HCT116 (cell line): ENCODE measurements at places on chromosomes 3 and 15. TPM values are rescaled to one million over a fixed set of nuclear protein-coding genes. Genes with fewer than 3 reads are reported as not detected.

The PROS1 gene
- total RNA-seq: 9.6 TPM

The PPIB gene
- 453 TPM for total RNA-seq

The PPP2R3A gene
- total RNA-seq: 6.1 TPM

The LRRC34 gene
- total RNA-seq: not detected

The MINDY4B gene
- total RNA-seq: not detected

The TMIE gene
- total RNA-seq: 0.74 TPM

GRCh38 chr15:44024155-44024554, 170.9 kb downstream of the FRMD5 start:
- no peaks in the 10 kb centered on the region for H3K27me3 ChIP-seq
- H3K4me1 ChIP-seq: no peaks in the 10 kb centered on the region
- no peak overlapping the region for H3K4me3 ChIP-seq
- H3K27ac ChIP-seq: no peak overlapping the region
- no peaks in the 10 kb centered on the region for H3K36me3 ChIP-seq
- no peak for DNase-seq

DNA sequence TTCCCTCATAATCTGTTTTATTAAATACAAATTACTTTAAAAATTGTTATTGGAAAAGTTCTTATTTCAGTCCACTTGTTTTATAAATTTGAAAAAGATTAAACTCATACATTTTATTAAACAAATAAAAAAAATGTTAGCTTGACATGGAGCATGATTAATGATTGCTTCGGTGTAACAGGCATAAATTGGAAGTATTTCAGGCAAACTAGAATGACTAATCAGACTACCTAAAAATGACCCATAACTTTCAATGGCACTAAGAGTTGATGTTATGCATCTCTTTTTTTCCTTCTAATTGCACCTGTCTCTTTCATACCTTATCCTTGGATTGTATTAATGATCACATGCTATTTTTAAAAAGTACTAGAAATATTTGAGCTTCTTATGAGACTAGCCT, 343.3 kb downstream of the ZNF385D start:
- no peaks in the 10 kb centered on the region for H3K4me1 ChIP-seq
- no peaks in the 10 kb centered on the region for H3K27me3 ChIP-seq
- H3K36me3 ChIP-seq: no peaks in the 10 kb centered on the region
- no peak overlapping the region for H3K4me3 ChIP-seq

DNA sequence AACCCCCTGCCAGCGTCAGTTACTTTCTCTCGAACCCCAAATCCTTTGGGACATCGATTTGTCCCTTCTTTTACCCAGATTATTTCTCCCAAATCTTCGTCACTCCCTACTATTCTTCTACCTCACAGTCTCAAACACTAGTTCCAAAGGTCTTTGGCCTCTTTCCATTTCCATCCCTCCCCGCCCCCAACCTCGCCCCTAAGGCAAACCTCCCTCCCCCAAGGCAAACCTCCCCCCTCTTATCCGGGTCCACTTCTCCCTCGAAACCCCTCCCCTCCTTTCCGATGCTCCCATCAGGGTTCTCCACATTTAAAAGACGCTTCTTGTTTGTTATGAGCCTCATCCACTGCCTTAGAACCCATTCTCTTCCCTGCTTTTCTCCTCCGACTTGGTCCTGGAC, 583 bp downstream of the EAF1 start:
- H3K4me3 ChIP-seq: peak overlapping the region; percentile 99
- no peak for DNase-seq
- H3K36me3 ChIP-seq: peaks cover 14% of the 10 kb centered on the region
- peaks cover 16% of the 10 kb centered on the region for H3K4me1 ChIP-seq
- H3K27me3 ChIP-seq: no peaks in the 10 kb centered on the region

GRCh38 chr15:99993262-99993661, 260.0 kb upstream of the LYSMD4 start:
- DNase-seq: no peak
- no peaks in the 10 kb centered on the region for H3K27me3 ChIP-seq
- no peak overlapping the region for H3K27ac ChIP-seq
- no peak overlapping the region for H3K4me3 ChIP-seq
- H3K36me3 ChIP-seq: no peaks in the 10 kb centered on the region

- no peak overlapping the region for H3K4me3 ChIP-seq
- no peaks in the 10 kb centered on the region for H3K27me3 ChIP-seq
- DNase-seq: no peak
- H3K27ac ChIP-seq: no peak overlapping the region
- H3K4me1 ChIP-seq: no peaks in the 10 kb centered on the region
Measured at GRCh38 chr15:57183041-57183440, 193.3 kb upstream of the CGNL1 start.

GRCh38 chr3:97658668-97659285, 105.8 kb upstream of the ARL6 start:
- DNase-seq: peak; percentile 8
- H3K36me3 ChIP-seq: no peaks in the 10 kb centered on the region
- no peak overlapping the region for H3K4me3 ChIP-seq
- H3K27ac ChIP-seq: no peak overlapping the region
- H3K4me1 ChIP-seq: no peaks in the 10 kb centered on the region
- H3K27me3 ChIP-seq: no peaks in the 10 kb centered on the region

GRCh38 chr15:23866832-23867231, 179.7 kb upstream of the NDN start:
- no peaks in the 10 kb centered on the region for H3K36me3 ChIP-seq
- DNase-seq: no peak
- no peak overlapping the region for H3K27ac ChIP-seq
- no peak overlapping the region for H3K4me3 ChIP-seq

- no peaks in the 10 kb centered on the region for H3K27me3 ChIP-seq
- no peak for DNase-seq
- H3K27ac ChIP-seq: no peak overlapping the region
- H3K4me3 ChIP-seq: no peak overlapping the region
Measured at GRCh38 chr3:187011915-187012314, 81.6 kb downstream of the ST6GAL1 start.

GRCh38 chr3:158765518-158766205, 33.4 kb upstream of the RARRES1 start:
- H3K4me1 ChIP-seq: peaks cover 3% of the 10 kb centered on the region; the same call in 1 of the 2 replicates
- H3K27me3 ChIP-seq: no peaks in the 10 kb centered on the region
- H3K27ac ChIP-seq: no peak overlapping the region
- H3K36me3 ChIP-seq: no peaks in the 10 kb centered on the region
- no peak for DNase-seq

DNA sequence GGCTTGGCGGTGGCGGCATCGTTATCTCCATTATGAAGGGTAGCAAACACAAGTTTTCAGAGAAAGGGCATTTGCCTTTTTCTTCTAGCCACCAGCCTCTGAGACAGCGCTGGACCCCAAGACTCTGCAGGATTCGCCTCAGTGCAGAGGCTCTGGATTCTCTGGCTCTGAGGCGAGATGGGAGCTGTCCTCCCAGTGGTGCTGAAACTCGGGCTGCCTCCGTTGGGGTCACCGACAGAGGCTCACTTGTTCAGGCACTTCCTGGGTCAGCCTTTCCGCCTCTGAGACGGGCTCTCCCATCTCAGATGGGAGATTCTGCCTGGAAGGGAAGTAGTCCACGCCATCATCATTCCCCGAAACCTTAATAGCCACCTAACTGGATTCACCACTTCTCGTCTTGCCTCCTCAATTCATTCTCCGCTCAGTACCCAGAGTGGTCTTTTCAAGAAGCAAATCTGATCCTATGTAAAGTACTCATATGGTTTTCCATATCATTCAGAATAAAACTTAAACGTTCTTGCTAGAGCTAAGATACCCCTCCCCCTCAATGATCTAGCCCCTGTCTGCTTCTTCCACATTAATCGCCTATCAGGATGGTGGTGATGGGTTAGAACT, 76.9 kb downstream of the RHCG start:
- no peak overlapping the region for H3K4me3 ChIP-seq
- H3K27ac ChIP-seq: no peak overlapping the region
- H3K36me3 ChIP-seq: no peaks in the 10 kb centered on the region
- H3K27me3 ChIP-seq: 0 out of 2 replicates have a peak, but pooled peaks cover 4% of the 10 kb centered on the region
- DNase-seq: no peak

DNA sequence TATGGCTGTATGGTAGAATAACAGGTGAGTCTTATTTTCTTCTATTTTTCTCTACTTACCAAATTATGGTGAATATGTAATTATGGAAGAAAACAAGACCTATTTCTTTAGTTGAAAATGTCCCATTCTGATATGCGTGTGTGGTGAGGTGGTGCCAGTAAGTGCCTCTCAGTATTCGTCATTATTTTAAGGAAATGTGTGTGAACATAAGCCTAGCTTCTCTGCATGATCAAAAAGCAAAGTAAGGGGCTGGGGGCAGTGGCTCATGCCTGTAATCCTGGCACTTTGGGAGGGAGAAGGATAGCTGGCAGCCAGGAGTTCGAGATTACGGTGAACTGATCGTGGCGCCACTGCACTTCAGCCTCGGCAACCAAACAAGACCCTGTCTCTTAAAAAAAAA, 26.0 kb downstream of the LARS2 start:
- H3K4me1 ChIP-seq: no peaks in the 10 kb centered on the region
- H3K27me3 ChIP-seq: no peaks in the 10 kb centered on the region
- DNase-seq: no peak
- no peaks in the 10 kb centered on the region for H3K36me3 ChIP-seq

- peaks cover 5% of the 10 kb centered on the region; the same call in 1 of the 2 replicates for H3K27me3 ChIP-seq
- H3K27ac ChIP-seq: no peak overlapping the region
- no peaks in the 10 kb centered on the region for H3K36me3 ChIP-seq
- no peak overlapping the region for H3K4me3 ChIP-seq
Measured at GRCh38 chr15:93384886-93385285, 295.9 kb upstream of the RGMA start.

- H3K4me1 ChIP-seq: no peaks in the 10 kb centered on the region
- no peak overlapping the region for H3K4me3 ChIP-seq
- H3K27me3 ChIP-seq: peaks cover 25% of the 10 kb centered on the region; the same call in 1 of the 2 replicates
- no peak overlapping the region for H3K27ac ChIP-seq
- no peaks in the 10 kb centered on the region for H3K36me3 ChIP-seq
Measured at GRCh38 chr15:69141286-69141701, 19.1 kb upstream of the GLCE start.

GRCh38 chr15:28124841-28125240, 25.7 kb upstream of the OCA2 start:
- DNase-seq: no peak
- no peak overlapping the region for H3K4me3 ChIP-seq
- H3K4me1 ChIP-seq: no peaks in the 10 kb centered on the region
- H3K27me3 ChIP-seq: no peaks in the 10 kb centered on the region
- no peak overlapping the region for H3K27ac ChIP-seq

- H3K27ac ChIP-seq: no peak overlapping the region
- peaks cover 8% of the 10 kb centered on the region; the same call in 1 of the 2 replicates for H3K4me1 ChIP-seq
- no peaks in the 10 kb centered on the region for H3K27me3 ChIP-seq
- H3K4me3 ChIP-seq: no peak overlapping the region
- no peaks in the 10 kb centered on the region for H3K36me3 ChIP-seq
Measured at GRCh38 chr3:189143321-189143720, 28.4 kb upstream of the TPRG1 start.

GRCh38 chr3:39361252-39361927, 21.8 kb upstream of the SLC25A38 start:
- peaks cover 37% of the 10 kb centered on the region for H3K27me3 ChIP-seq
- no peak overlapping the region for H3K27ac ChIP-seq
- no peaks in the 10 kb centered on the region for H3K4me1 ChIP-seq
- DNase-seq: no peak
- H3K4me3 ChIP-seq: no peak overlapping the region
- no peaks in the 10 kb centered on the region for H3K36me3 ChIP-seq

DNA sequence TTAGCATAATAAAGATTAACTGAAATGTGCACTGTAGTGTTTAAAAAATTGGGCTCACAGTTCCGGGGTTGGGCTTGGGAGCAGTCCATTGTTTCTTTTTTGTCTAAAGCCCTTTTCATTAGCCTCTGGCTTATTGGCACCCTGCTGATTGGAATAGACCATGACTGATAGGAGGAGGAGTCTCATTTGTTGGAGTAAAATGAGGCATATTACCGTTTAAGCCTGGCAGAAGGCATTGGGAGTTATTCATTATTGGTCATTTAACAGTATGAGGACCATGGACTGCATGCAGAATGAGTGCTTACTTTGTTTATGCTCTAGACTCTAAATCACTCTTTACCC, 139.0 kb upstream of the CGNL1 start:
- DNase-seq: no peak
- no peaks in the 10 kb centered on the region for H3K27me3 ChIP-seq
- H3K27ac ChIP-seq: no peak overlapping the region
- H3K36me3 ChIP-seq: 0 out of 2 replicates have a peak, but pooled peaks cover 6% of the 10 kb centered on the region

GRCh38 chr3:47274652-47275051, 7.9 kb downstream of the KIF9 start:
- H3K4me1 ChIP-seq: no peaks in the 10 kb centered on the region
- no peak for DNase-seq
- no peaks in the 10 kb centered on the region for H3K27me3 ChIP-seq
- H3K27ac ChIP-seq: no peak overlapping the region
- H3K4me3 ChIP-seq: no peak overlapping the region

DNA sequence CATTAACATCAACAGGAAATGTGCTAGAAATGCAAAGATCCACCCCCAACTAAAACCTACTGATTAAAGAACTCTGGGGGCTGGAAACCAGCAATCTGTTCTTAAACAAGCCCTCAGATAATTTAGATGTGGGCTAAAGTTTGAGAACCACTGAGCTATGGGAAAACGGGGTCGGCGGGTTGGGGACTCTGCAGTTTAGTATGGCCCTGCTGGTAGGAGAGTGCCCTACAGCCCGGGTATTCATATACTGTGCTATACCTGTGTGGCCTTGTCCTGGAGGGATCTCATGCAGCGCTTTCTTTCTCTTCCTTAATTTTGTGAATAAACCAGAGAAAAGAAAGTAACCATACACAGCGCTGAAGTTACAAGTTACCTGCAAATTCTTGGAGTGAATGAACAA, 189.7 kb upstream of the GBE1 start:
- H3K4me1 ChIP-seq: no peaks in the 10 kb centered on the region
- H3K27me3 ChIP-seq: 0 out of 2 replicates have a peak, but pooled peaks cover 2% of the 10 kb centered on the region
- H3K27ac ChIP-seq: no peak overlapping the region
- no peak for DNase-seq
- no peak overlapping the region for H3K4me3 ChIP-seq

- H3K27me3 ChIP-seq: peaks cover 60% of the 10 kb centered on the region
- H3K27ac ChIP-seq: no peak overlapping the region
- H3K36me3 ChIP-seq: no peaks in the 10 kb centered on the region
- H3K4me3 ChIP-seq: no peak overlapping the region
Measured at GRCh38 chr15:34769711-34770110, 14.9 kb upstream of the GJD2 start.

DNA sequence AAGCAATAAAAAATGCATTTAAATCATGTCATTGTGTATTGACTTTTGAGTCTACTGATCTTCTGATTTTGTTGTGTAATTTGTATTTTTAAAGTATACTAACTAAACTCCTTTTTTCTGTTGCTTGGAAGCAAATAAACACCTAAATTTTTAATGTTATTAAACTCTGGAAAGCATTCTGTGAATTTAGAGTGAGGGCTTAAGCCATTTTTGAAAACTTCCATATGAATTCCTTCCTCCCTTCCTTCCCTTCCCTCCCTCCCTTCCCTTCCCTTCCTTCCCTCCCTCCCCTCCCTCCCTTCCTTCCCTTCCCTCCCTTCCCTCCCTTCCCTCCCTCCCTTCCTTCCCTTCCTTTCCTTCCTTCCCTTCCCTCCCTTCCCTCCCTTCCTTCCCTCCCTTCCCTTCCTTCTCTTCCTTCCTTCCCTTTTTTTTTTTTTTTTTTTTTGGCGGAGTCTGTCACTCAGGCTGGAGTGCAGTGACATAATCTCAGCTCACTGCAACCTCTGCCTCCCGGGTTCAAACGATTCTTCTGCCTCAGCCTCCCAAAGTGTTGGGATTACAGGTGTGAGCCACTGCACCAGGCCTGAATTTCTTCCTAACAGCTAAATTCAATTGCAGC, 56.6 kb upstream of the SENP5 start:
- no peak overlapping the region for H3K4me3 ChIP-seq
- peaks cover 11% of the 10 kb centered on the region for H3K36me3 ChIP-seq
- no peaks in the 10 kb centered on the region for H3K27me3 ChIP-seq
- no peak overlapping the region for H3K27ac ChIP-seq
- H3K4me1 ChIP-seq: no peaks in the 10 kb centered on the region

GRCh38 chr3:34408088-34408487, 609.7 kb downstream of the PDCD6IP start:
- H3K4me3 ChIP-seq: no peak overlapping the region
- no peaks in the 10 kb centered on the region for H3K4me1 ChIP-seq
